Cerebellar nuclear complex (tissue), 1 donor: ENCODE measurements at places on chromosomes 7 and 10.

DNA sequence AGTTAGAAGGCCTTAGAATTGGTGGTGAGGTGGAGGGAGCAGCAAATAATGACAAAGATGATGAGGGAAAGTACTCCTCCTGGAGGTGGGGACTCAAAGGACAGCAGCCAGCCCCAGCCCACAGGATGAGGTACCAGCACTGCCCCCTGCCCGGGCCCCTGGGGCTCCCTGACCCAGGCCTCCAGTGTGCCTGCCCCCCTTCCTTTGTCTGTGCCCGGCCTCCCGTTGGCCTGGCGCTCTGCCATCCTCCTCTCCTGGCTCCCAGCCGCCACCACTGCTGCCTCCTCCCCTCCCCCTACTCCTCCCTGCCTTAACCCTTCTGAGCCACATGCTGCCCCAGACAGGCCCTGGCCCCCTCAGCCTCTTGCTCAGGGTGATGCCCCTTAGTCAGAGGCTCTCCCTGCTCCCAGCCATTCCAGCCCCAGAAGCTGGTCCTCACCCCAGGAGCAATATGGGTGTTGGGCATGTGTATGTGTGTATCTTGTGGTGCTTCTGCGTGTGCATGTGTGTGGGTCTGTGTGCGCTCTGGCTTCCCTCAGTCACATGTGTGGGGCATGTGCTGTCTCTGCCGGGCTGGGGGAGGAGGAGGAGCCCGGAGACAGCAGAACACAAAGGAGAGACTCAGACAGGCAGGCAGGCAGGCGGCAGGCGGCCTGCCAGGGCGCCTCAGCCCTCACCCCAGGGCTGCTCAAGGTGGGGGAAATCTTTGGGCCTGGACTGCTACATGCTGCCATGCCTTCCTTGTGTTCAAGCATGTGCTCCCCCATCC is 2.6 kb downstream of the LDB1 start:
- DNase-seq: peak; percentile 39

DNA sequence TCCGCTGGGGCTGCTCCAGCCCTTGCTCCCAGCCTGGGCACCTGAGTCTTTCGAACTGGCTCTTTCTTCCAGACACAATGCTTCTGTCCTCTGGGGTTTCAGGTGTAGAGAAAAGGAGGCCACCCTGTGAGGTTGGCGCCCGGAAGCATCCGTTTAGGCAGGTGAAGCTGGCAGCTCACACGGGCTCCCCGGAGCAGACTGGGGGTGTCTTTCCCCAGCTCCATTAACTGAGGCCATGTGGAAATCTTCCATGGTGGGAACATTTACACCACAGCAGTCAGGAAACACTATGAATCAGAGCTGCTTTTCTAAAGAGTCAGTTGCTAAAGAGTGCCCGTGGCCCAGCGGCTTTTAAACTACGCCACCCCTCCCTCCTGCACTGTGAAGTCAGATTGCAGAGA is 29.2 kb downstream of the PRKAG2 start:
- DNase-seq: no peak

GRCh38 chr7:133265821-133266220 is 12.9 kb downstream of the EXOC4 start:
- no peak for DNase-seq

DNA sequence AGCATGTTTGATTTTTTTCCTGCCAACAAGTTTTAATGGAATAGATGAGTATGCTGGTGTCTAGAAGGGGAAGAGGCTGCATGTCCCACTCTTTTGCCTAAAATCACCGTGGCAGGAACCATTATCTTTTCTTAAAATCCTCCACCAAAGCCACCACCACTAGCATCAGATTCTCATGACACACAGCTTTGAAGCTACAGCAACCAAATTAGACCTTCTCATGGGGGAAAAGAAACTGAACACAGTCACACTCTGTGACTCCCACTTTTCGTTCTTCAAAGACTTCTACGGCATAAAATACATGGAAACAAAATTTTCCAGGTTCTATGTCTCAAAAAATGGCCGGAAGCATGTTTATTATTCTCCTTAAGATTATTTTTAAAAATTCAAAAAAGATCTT is 81.8 kb downstream of the SGMS1 start:
- DNase-seq: no peak

DNA sequence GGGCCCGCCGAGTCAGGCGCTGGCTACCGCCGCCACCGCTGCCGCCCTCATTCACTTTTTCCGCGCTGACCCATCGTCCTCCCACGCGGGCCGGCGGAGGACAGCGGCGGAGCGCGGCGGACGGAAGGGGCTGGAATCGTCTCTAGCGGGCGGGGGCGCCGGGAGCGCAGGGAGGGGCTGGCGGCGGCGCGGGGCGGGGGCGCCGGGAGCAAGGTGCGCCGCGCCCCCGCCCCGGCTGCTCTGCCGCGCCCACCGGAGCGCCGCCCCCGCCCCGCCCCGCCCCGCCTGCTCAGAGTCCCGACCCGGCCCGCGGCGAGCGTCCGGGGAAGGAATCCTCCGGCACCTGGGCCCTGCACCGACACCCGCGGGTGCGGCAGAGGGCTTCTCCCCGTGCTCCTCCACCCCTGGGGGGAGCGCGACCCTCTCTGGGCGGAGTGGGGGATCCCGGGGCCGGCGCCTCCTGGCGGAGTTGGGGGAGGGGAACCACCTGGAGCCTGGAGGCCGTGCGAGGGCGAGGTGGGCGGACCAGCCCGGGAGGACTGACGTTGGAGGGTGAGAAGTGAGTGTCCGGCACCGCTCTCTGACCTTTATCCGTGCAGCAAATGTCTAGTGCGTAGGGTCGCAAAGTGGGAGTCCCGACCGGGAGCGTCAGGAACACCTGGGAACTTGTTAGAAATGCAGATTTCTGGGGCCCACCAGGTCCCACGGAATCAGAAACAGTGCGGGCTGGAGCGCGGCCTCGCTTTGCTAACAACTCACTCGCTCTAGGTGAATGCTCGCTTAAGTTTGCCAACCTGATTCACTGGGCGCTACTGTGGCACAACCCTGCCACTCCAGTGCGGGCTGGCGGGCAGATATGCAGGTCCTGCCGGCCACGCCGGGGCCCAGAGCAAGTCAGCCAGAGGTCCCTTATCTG is at the start of gene COBL:
Gene COBL (minus strand): TSS at position 144 of the 916 bp plus-strand sequence. CDS start 176 bp downstream, outside the sequence.
- no peak for DNase-seq

- DNase-seq: no peak
These were observed 82.5 kb upstream of the LRGUK start for GRCh38 chr7:134044682-134045081.

- no peak for DNase-seq
These were observed 88.6 kb upstream of the MACROH2A2 start for GRCh38 chr10:69963835-69964710.

DNA sequence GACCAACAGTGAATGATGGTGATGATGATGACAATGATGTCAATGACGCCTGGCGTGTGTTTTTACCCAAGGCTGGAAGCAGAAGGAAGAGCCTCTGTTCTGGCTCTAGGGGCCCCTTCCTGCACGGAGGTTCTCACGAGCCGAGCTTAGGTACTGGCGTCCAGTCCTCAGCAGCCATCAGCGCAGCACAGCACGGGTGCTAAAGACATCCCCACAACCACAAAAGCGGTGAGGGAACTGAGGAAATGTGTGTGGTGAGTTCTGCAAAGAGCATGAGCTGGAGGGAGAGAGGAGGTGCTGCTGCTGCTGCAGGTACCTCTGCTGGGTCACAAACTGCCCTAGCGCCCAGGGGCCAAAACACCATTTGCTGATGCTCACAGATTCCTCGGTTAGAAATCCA is 81.6 kb downstream of the SFMBT2 start:
- no peak for DNase-seq

GRCh38 chr10:23341004-23341403 is 3.6 kb downstream of the C10orf67 start:
- no peak for DNase-seq

- no peak for DNase-seq
These were observed 795.2 kb downstream of the REEP3 start for GRCh38 chr10:64316416-64316815.

GRCh38 chr10:110487411-110488331 is 10.0 kb upstream of the DUSP5 start:
- DNase-seq: no peak

GRCh38 chr10:113692271-113692670 is 12.6 kb downstream of the CASP7 start:
- no peak for DNase-seq

- no peak for DNase-seq
These were observed 114.9 kb upstream of the EEPD1 start for GRCh38 chr7:36038063-36038721.

- DNase-seq: no peak
These were observed 34.1 kb upstream of the INPP5F start for GRCh38 chr10:119691726-119692125.
